ENCODE measurements at places on chromosomes 2 and 18. TPM values are rescaled to one million over a fixed set of nuclear protein-coding genes. Genes with fewer than 3 reads are reported as not detected.

ALPI gene
- polyA plus RNA-seq, result not detected

PLCL1 gene
- 19.1 TPM for polyA plus RNA-seq

NXPH2 gene
- not detected for polyA plus RNA-seq

DPY30 gene
- polyA plus RNA-seq, result 53.5 TPM

FEV gene
- not detected for polyA plus RNA-seq

ZNF2 gene
- 1.4 TPM for polyA plus RNA-seq

DNAJC27 gene
- polyA plus RNA-seq, result 4.3 TPM

COA5 gene
- 61.2 TPM for polyA plus RNA-seq

SCN9A gene
- 0.59 TPM for polyA plus RNA-seq

CHST9 gene
- 2.9 TPM for polyA plus RNA-seq

GDF7 gene
- polyA plus RNA-seq, result 0.37 TPM

IHH gene
- not detected for polyA plus RNA-seq

ALPG gene
- polyA plus RNA-seq, result not detected

RNF144A gene
- 4.9 TPM for polyA plus RNA-seq

UGT1A3 gene
- not detected for polyA plus RNA-seq

KLHL41 gene
- polyA plus RNA-seq, result 32.5 TPM

HSBP1L1 gene
- 56.5 TPM for polyA plus RNA-seq

POTEJ gene
- not detected for polyA plus RNA-seq

EFR3B gene
- polyA plus RNA-seq, result 1.3 TPM

OTOS gene
- not detected for polyA plus RNA-seq

CHRND gene
- not detected for polyA plus RNA-seq

KIDINS220 gene
- polyA plus RNA-seq, result 26.9 TPM

CRYBA2 gene
- polyA plus RNA-seq, result not detected

TUBA3E gene
- 286 TPM for polyA plus RNA-seq

ZNF396 gene
- polyA plus RNA-seq, result 0.73 TPM

CHRNG gene
- not detected for polyA plus RNA-seq

CPO gene
- polyA plus RNA-seq, result 0.59 TPM

SATB2 gene
- 0.59 TPM for polyA plus RNA-seq

ALLC gene
- not detected for polyA plus RNA-seq

AFF3 gene
- polyA plus RNA-seq, result 0.39 TPM

FIGN gene
- polyA plus RNA-seq, result 7.2 TPM

SRD5A2 gene
- under 0.01 TPM for polyA plus RNA-seq

ARHGAP15 gene
- 2.0 TPM for polyA plus RNA-seq

MATN3 gene
- polyA plus RNA-seq, result 0.35 TPM

KIF5C gene
- polyA plus RNA-seq, result 0.25 TPM

CELF4 gene
- polyA plus RNA-seq, result 0.07 TPM

RESP18 gene
- not detected for polyA plus RNA-seq

VWA3B gene
- 0.06 TPM for polyA plus RNA-seq
